ENCODE measurements at places on chromosomes 6 and 20.

- DNase-seq = peak; percentile 93
Measured at GRCh38 chr6:26216359-26216885, 129.2 kb downstream of the HFE start.

GRCh38 chr6:80454661-80455365 lies 348.3 kb downstream of the BCKDHB start:
- DNase-seq = no peak

- DNase-seq = peak; percentile 80
Measured at GRCh38 chr6:135280375-135281136, 99.4 kb downstream of the MYB start.

DNA sequence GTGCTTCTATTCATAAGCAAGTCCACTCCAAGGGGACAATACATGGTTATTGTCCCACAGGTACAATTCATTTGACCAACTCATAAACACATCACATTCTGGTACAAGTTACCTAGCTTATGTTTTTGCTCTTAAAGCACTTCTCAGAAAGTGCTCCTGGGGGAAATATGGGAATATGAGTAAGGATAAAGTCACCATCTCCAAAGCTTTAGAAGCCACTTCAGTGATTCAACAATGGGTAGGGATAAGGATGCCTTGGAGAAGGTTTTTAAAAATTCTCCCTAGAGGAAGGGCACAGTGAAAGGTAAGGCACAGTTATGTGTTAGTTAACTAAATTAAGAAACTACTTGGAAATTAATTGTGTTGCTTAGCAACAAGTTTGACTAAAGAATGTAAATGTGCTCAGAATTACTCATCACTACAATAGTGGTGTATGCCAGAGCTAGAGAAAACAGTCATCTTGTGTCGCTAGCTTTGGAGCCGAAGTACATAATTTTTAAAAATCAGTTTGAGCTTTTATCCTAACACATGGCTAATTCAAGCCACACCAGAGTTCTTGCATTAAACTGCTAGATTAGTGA lies 39.5 kb upstream of the LAMP5 start:
- no peak for DNase-seq

- no peak for DNase-seq
Measured at GRCh38 chr20:2698186-2698817, 5.7 kb downstream of the EBF4 start.

GRCh38 chr6:129084406-129084805 lies 201.5 kb downstream of the LAMA2 start:
- no peak for DNase-seq

DNA sequence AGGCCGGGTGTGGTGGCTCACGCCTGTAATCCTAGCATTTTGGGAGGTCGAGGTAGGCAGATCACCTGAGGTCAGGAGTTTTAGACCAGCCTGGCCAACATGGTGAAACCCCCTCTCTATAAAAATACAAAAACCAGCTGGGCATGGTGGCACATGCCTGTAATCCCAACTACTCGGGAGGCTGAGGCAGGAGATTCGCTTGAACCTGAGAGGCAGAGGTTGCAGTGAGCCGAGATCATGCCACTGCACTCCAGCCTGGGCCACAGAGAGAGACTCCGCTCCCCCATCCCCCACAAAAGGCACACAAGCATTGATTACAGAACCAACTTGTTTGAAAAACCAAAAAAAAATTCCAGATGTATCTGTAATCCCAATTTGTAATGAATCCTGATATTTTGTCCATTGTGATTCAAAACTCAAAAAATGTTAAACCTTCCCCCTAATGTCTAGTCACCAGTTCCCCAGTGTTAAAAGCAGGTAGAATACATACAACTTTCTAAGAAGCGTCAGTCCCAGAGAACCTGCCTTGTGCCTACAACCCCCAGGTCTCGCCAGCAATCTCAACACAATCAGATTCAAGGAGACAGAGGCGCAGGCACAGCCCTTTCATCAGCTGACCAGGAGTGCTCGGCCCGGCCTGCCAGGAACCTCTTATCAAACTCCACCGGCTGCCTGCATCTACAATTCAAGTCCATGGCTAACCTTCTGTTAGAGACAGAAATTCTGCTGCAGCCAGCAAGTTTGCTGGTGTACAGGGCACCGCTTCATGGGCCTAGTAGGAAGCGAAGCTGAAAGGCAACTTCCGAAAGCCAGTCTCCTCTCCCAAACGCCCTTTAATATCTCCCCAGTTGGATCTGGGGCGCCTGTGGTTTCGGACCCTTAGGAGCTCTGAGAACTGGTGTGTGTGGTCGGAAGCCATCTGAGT lies 2.1 kb downstream of the EZR start:
- DNase-seq = no peak

GRCh38 chr20:57400231-57400701 lies 9.1 kb downstream of the RBM38 start:
- no peak for DNase-seq

GRCh38 chr20:33005132-33005566 lies 916 bp upstream of the SUN5 start:
- DNase-seq = no peak

DNA sequence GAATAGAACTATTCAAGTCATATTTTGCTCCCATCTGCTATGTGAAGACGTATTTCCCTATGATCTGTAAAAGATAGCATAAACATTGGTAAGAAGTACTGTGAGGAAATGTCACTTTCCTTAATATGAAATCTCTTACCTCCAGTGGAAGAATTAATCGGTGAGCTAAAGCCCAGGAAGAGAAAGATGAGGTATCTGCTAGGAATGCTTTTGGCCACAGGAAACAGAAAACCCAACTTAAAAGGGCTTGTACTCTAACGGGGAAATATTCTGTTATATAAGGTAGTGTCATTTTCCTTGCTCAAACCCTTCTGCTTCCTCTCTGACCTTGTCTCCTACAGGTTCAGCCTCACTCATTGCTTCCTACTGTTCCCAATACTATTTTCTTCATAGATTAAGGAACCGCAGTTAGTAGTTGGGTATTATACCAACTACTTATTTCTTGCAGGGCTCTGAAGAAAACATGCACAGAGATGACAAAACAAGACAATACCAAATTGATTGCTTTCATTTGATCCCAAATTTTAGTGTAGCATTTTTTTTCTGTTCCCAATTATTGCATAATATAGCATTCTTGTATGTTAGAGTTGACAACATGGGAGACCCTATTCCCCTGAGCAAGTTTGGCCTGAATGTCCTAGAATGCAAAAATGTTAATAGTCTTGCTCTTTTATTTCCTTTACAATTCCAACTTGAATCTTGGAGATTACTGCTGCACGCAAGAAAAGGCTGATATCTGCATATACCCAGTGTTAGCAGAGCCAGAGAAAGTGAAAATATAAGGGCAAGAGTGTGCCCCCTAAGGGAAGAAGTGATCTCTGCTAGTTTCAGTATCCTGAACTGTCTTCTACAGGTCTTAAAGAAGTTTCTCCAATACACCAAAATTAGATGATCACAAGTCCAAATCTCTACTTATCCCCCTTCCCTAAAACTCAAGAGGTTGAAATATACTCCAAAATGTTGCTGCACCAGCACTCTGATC lies 65.3 kb downstream of the AFG1L start:
- peak; percentile 39 for DNase-seq

- no peak for DNase-seq
Measured at GRCh38 chr20:10557685-10558084, 116.1 kb downstream of the JAG1 start.

GRCh38 chr6:117417851-117418250 lies 7.9 kb downstream of the ROS1 start:
- DNase-seq = no peak

DNA sequence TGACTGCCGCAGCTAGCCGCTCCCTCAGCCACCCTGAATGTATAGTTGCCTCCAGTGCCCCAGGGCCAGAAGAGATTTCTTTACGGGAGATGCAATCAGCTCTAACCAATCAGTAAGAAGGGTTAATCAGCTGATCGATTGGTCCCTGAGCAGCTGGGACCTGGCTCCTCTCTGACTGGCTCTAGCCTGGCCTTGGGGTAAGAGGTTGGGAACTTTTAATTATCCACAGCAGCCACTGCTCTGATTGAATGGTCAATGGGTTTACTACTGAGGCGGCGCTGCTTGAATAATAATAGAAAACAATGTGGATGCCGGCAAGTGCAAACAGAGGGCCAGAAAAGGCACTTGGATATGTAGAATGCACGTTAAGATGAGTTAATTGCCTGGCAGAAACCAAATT lies 99.8 kb downstream of the TFAP2A start:
- no peak for DNase-seq

GRCh38 chr20:18978311-18978710 lies 164.7 kb downstream of the SCP2D1 start:
- DNase-seq = no peak

DNA sequence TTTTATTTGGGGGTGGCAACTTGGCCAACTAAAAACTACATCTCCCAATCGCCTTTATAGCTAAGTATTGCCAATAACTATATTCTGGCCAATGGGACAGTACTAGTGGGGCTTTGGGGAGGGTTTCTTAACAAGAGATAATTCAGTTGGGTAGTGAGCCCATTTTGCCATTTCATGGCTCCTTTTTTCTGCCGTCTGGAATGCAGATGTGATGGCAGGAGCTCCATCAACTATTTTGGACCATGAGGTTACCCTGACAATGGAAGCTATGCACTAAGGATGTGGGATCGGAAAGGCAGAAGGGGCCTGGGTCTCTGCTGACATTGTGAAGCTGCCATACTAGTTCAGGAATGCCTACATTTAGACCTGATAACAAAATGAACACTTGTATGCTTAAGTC lies 67.0 kb upstream of the FOXC1 start:
- DNase-seq = no peak

GRCh38 chr20:52031206-52031562 lies 160.4 kb downstream of the ZFP64 start:
- no peak for DNase-seq

DNA sequence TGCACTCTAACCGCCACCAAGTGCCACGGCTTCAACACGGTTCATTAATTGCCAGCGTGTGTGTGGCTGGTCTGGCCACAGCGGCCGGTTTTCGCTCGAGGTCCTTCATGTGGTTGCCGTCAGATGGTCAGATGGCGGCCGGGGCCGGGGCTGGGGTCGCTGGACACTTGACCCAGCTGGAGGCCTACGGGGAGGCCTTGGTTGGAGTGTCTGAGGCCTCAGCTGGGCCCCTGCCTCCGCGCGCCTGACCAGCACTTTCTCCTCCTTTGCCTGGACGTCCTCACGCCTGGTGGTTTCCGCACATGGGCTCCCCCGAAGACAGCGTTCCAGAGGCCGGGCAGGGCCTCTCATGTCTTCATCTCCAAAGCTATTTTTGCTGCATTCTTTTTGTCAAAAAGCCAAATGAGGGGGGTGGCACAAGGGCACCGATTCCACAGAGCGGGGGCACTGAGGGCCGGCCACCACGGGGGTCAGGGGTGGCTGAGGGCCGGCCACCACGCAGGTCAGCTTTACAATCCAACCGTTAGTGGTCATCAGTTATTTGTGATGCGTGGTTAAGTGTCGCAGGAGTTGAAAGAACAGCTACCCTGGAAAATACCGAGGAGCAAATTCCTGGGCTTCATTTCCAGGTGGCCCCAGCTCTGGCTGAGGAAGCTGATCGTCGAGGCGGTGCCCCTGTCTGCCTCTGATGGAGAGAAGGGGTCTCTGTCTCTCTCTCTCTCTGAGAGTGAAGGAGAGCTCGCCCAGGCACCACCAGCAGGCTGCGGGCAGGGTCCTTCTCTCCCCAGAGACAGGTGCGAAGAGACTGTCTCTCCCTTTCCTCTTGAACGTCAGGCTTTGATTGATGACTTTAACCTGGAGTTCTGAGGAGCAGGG lies 50.5 kb upstream of the FRMD1 start:
- DNase-seq = no peak

DNA sequence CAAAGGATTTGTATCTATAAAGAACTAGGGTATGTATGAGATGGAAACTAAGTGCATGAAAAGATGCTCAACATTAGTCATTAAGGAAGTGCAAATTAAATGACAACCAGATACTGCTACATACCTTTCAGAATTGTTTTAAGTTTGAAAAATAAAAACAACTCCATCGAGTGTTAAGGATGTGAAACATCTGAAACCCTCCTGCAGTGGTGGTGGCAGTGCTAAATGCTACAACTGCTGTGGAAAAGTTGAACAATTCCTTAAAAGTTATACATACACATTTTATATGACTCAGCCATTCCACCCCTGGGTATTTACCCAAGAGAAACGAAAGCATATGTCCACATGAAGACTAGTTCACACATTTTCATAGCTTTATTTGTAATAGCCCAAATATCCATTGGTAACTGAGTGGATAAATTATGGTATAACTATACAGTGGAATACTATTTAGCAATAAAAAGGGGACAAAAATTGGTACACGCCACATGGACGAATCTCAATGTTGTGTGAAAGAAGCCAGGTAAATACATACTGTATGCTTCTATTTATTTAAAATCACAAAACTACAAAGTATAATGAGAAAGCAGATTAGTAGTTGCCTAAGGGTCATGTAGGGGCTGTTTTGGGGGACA lies 10.6 kb downstream of the ARMH2 start:
- no peak for DNase-seq

DNA sequence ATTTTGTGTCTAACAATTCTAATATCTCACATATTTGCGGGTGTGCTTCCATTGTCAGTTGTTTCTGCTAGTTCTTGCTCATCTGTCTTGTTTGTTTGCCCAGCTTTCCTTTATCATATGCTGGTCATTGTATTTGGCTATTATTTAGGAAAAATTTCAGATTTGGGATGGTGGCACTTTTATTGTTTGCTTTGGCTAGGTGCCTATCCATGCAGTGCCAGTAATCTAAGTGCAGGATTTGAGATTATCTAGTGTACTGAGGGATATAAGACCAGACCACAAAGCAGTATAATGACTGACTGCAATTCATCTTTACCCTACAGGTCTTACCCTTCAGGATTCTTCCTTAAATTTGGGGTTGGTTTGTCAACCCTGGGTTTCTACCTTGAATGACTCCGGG lies 63.9 kb downstream of the NINL start:
- no peak for DNase-seq

DNA sequence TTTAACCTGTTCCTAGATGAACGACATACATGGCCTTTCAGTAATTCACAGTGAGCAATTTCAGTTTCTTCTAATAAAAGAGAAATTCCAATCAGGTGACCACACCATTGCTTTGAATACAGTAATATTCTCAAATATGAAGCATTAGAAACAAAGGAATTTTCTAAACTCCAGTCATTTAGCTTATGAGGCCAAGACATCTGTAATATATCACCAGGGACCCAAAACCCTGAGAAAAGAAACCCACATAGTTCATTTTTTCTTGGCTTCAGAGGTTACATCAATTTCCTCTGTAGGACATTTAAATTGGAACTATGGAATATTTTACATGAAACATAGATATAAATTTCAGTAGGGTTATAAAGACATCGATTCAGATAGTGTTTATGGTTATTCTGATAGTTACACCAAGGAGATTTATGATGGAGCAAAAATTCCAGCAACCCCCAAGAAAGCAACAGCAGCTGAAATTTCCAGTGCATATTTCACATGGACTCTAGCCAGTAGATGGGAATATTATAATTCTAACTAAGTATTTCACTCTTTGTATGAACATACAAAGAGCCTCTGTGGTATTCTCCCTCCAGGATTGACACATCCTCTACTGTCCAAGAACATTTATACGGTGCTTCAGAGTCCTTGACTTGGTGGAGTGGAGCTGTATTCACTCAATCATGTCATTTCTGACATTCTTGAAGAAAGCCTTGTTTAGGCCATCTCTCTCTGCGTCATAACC lies 82.9 kb downstream of the ADGRG6 start:
- no peak for DNase-seq

- DNase-seq = no peak
Measured at GRCh38 chr6:147177286-147177685, 26.9 kb upstream of the STXBP5 start.

GRCh38 chr6:24481449-24481848 lies 7.9 kb downstream of the GPLD1 start:
- no peak for DNase-seq
